ENCODE measurements at places on chromosomes 13 and 19.
A peak's percentile ranks its signal among the peaks of the same experiment; 100 is the strongest.

DNA sequence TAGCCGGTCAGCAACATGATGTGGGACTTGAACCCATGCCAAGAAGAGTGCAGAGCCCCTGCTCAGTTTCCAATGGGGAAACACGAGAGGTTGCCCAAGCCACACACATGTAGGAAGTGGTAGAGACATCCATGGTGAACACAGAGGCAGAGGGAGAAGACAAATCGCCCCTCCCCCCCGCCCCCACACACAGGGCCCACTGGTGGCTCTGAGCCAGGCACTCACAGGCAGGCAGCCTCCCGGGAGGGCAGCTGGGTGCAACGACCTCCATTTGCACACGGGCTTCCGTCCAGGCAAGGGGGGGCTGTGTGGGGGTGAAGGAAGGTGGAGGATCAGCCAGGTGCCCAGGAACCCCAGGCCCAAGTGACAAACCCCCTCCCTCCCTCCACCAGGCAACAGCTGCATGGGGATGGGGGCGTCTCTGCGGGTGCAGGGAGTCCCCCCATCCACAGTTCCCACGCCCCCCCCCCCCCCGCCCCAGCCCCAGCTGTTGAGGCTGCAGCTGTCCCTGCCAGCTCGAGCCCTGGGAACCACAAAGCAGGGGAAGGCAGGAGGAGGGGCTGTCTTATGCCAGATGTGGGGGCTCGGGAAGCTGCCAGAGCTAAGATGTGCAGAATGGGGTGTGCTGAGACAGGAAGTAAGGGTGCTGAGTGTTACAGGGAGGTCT is 3.4 kb downstream of the NOTCH3 start:
- DNase-seq, result no peak

DNA sequence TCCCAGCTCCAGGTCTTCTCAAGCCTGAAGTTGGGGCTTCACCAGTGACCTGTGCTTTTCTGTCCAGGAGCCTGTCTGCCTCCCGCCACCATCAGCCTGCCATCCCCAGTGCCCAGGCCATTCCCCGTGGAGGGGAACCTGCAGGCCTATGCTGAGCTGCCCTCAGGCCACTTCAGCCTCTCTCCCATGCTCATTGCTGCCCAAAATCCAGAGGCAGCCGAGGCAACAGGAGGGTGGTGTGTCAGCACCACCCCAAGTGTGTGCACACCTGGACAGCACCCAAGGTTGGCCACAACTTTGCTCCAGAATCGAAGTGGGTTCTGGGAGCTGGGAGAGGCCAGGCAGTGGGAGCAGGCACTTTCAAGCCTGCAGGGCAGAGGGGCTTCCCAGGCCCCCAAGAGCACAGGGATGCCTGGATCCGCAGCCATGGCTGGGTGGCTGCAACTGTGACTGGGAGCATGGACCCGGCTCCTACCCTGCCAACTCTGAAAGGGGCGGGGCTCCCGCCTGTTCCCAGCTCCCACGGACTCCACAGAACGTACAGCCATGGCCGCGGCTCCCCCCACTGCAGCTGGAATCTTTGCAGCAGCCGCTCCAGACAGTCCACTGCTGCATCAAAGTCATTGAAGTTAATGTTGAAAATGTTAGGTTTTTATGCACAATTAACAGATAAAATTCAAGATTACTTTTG is 1747.0 kb downstream of the OLFM4 start:
- no peak for DNase-seq

- peak; percentile 65 for DNase-seq
Observed at GRCh38 chr19:50358483-50359327, 6.7 kb downstream of the NAPSA start.

DNA sequence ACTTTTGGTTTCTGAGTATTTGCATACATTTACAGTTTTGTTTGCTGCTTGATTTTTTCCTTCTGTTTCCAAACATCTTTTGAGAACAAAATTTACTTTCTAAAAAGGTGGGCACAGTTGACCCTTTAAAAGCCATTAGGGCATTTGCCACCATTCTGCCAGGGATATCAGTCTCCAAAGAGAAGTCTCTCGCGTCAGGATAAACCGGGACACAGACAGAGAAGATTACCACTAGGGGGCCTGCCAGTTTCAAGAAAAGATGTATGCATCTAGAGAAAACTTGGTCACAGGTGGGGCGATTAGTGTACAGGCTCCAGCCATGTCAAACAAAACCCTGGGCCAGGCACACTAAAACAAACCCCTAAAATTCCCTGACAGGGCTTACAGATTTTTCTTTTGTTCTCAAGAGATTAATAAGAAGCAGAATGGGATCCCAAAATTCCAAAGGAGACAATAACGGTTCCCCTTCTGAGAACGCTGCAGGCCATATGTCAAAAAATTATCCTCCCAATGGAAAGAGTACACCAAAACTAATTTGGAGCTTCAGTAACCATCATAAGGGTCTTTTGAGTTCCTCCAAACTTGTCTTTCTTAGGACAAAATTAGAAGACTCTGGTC is 10.7 kb upstream of the PABPC3 start:
- no peak for DNase-seq

DNA sequence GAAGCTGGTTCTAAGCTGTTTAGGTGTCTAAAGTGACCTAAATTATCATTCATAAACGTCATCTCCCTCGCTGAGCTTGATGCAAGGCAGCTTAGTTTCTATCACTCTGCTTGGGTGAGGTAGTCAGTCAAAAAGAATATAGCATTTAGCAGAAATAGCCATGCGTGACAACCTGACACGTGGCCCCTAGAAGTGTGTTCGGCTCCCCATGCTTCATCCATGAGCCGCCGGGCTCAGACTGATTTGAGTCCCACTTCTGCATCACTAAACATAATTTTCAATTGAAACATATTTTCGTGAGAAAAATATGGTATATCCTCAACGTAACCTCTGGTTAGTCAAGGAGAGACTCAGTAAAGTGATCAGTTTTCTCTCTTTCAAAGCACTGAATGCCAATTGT is 459.8 kb downstream of the IRS2 start:
- no peak for DNase-seq

GRCh38 chr19:35340431-35340830 is 7.3 kb upstream of the FFAR1 start:
- DNase-seq, result no peak

- DNase-seq, result no peak
Observed at GRCh38 chr19:5567360-5567969, at the start of gene TINCR. TSS of gene TINCR (minus strand) at chr19:5567953.

DNA sequence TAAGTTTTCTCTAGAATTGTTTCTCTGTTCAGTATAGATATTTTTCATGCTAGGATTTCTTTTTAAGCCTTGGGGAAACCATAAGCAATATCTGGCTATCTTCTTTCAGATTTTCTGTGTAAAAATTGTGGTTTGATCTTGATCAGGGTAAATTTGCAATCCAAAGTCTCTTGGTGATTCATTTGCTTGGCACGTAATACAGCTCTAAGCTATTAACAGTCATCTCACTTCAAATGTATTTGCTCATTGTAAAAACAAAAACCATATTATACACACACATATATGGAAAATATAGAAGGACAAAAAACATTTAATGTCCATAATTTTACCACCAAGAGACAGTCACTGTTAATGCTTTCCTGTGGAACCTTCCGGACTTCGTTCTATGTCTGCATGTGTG is 191.0 kb downstream of the SHISA2 start:
- DNase-seq, result no peak

GRCh38 chr19:52679598-52679997 is 41.4 kb upstream of the ZNF83 start:
- no peak for DNase-seq

DNA sequence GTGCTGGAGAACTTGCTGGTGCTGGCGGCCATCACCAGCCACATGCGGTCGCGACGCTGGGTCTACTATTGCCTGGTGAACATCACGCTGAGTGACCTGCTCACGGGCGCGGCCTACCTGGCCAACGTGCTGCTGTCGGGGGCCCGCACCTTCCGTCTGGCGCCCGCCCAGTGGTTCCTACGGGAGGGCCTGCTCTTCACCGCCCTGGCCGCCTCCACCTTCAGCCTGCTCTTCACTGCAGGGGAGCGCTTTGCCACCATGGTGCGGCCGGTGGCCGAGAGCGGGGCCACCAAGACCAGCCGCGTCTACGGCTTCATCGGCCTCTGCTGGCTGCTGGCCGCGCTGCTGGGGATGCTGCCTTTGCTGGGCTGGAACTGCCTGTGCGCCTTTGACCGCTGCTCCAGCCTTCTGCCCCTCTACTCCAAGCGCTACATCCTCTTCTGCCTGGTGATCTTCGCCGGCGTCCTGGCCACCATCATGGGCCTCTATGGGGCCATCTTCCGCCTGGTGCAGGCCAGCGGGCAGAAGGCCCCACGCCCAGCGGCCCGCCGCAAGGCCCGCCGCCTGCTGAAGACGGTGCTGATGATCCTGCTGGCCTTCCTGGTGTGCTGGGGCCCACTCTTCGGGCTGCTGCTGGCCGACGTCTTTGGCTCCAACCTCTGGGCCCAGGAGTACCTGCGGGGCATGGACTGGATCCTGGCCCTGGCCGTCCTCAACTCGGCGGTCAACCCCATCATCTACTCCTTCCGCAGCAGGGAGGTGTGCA is 587 bp downstream of the S1PR4 start:
- DNase-seq, result no peak

DNA sequence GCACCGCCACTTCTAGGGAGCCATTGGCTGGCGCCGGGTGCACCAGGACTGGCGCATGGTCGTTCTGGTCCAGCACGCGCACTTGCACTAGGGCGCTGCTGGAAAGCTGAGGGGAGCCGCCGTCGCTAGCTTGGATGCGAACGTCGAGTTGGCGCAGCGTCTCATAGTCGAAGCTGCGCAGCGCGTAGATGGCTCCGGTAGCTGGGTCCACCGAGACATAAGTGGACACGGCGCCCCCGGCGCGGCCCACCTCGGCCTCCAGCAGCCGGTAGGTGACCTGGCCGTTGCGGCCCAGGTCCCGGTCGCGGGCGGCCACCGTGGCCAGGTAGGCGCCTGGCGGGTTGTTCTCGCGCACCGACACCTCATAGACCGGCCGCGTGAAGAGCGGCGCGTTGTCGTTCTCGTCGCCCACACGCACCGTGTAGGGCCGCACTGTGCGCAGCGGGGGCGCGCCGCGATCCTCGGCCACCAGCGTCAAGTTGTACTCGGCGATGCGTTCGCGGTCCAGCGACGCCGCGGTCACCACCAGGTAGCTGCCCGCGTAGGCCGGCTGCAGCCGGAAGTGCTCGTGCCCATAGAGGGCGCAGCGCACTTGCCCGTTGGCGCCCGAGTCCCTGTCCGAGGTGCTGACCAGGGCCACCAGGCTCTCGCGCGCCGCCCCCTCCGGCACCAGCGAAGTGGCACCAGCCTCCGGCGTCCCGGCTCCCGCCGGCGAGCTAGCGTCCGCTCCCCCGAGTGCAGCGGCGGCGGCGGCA is 1.7 kb downstream of the PCDH8 start:
- DNase-seq, result no peak

DNA sequence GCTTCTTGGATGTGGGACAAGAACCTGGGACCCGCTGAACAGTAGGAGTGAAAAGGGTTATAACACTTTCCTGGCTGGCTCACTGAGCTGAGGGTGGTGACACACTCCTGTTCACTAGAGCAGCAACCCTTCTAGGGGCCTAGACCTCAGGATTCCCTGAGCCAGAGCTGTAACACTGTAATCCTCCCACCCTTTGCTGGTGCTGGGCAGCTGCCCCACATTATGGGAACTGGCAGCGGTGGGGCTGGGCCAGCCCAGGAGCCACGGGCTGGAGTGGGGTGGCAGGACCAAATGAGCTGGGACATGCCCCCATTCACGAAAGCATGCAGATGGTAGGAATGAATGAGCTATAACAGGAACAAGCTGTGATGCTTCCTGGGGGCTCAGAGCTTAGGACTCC is 110.6 kb downstream of the B3GLCT start:
- no peak for DNase-seq

- no peak for DNase-seq
Observed at GRCh38 chr13:81393721-81394120, 1052.8 kb upstream of the SPRY2 start.

DNA sequence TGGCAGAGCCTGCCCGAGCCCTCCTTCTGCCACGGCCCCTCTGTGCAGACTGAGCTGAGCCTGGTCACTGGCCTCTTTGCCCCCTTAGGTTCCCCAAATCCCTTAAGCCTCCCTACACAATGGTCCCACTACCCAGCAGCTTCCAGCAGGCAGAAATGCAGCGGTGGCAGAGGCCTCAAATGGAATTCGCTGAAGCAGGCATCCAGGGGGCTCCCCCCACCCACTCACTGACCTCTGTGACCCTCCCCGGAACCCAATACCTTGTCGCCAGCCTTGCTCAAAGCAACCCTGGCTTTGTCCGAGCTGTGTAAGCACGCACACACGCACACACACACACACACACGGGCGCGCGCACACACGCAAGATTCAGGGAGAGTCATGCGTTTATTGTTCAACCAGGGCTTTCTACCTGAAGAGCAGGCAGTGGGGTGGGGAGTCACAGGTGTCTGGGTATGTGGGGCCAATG is at the start of gene LIM2:
LIM2 (minus strand) TSS at position 51 of the 466 bp plus-strand sequence. CDS start 531 bp downstream, outside the sequence.
- DNase-seq, result no peak

- DNase-seq, result no peak
Observed at GRCh38 chr19:49854378-49855263, 3.7 kb downstream of the PTOV1 start.

GRCh38 chr19:38577826-38578225 is 39.9 kb downstream of the MAP4K1 start:
- DNase-seq, result no peak

DNA sequence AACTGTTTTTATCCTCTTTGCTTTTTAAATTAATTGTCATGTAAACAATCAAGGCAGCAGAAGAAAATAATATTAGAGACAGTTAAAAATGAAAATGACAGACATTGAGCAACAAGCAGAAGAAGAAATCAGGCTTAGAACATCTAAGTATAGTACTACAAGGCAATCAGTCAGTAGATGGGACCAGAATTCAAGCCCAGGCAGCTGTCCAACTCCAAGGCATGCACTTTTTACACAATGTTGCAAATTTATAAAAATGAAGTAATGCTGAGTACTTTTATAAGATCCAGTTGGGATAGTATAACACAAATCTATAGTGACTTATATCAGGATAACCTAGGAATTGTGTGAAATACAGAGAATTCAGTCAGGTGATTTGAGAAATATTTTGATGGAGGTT is 2815.8 kb downstream of the PCDH9 start:
- DNase-seq, result no peak

- DNase-seq, result no peak
Observed at GRCh38 chr19:51921949-51922348, 5.3 kb upstream of the ZNF613 start.

DNA sequence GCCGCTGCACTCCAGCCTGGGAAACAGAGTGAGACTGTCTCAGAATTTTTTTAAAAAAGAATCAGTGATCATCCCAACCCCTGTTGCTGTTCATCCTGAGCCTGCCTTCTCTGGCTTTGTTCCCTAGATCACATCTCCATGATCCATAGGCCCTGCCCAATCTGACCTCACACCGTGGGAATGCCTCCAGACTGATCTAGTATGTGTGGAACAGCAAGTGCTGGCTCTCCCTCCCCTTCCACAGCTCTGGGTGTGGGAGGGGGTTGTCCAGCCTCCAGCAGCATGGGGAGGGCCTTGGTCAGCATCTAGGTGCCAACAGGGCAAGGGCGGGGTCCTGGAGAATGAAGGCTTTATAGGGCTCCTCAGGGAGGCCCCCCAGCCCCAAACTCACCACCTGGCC is at the start of gene KLK2:
KLK2 (plus strand) TSS at position 384 of the 400 bp plus-strand sequence. CDS start 35 bp downstream, outside the sequence.
- no peak for DNase-seq

- no peak for DNase-seq
Observed at GRCh38 chr13:49066856-49067255, 91.1 kb downstream of the FNDC3A start.

Measured in activated T-helper 1 cell treated with anti-CD3 and anti-CD28 coated beads, Interleukin-2, amount 50 U/mL, for 16 hours (primary cell).